ENCODE measurements at places on chromosomes 6 and 20. TPM values are rescaled to one million over a fixed set of nuclear protein-coding genes. Genes with fewer than 3 reads are reported as not detected.

DNA sequence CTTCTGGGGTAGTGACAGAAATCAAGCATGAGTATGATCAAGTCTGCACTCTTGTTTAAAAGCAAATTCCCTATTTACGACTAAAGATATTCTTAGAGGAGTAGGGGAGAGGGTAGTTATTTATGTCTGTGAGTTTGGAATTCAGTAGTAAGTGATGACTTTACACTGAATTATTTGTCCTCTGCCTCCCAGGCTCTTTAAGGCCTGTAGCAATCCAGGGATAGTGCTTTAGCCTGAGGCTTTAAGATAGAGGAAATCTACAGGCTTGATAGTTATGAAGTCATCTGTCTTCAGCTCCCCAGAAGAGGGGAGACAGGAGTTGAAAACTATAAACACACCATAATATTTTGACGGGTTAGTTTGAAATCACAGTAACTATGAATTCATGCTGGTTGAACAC is 664.5 kb downstream of the EPM2A start:
- no peak overlapping the region for H3K4me3 ChIP-seq
- DNase-seq = peak; percentile 61
- no peaks in the 10 kb centered on the region for H3K27me3 ChIP-seq
- H3K36me3 ChIP-seq = no peaks in the 10 kb centered on the region

- H3K36me3 ChIP-seq = no peaks in the 10 kb centered on the region
- H3K4me3 ChIP-seq = no peak overlapping the region
- H3K4me1 ChIP-seq = peaks cover 22% of the 10 kb centered on the region
- no peaks in the 10 kb centered on the region for H3K27me3 ChIP-seq
- no peak overlapping the region for H3K27ac ChIP-seq
Observed at GRCh38 chr20:2817341-2817726, 1.2 kb downstream of the TMEM239 start.

DNA sequence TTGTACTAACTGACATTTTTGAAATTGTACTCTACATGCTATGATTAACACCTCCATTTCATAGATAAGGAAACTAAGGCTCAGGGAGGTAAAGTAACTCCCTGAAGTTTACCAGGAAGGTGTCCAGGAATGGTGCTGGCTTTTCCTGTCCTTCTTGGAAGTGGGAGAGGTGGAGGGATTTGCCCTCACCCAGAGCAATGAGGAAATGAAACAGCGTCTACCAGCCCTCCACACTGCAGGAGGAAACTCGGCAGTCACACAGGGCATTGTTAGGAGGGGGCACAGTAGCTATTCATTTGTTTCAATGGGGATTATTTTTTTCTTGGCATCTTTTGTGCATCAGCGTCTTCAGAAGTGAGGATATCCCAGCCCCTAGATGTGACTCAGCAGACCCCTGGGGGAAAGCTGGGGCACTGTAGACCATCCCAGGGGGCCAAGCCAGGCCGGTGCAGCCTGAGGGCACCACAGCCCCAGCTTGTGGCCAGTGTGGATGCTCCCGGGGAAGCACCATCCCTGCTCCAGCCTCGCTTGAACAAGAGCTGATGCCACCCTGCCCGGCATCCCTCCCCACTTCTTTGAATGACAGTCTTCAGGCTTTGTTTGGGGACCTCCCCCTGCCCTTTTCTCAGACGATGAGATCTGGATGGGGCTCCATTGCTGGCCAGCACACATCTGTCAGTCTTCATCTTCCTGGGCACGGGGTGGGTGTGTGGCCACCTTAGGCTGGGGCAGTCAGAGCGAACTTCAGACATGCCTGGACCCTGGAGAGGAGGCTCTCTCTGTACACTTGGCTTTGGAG is 224.4 kb upstream of the PMEPA1 start:
- no peaks in the 10 kb centered on the region for H3K27me3 ChIP-seq
- DNase-seq = peak; percentile 13
- H3K27ac ChIP-seq = no peak overlapping the region
- H3K4me1 ChIP-seq = peaks cover 21% of the 10 kb centered on the region
- no peaks in the 10 kb centered on the region for H3K36me3 ChIP-seq

DNA sequence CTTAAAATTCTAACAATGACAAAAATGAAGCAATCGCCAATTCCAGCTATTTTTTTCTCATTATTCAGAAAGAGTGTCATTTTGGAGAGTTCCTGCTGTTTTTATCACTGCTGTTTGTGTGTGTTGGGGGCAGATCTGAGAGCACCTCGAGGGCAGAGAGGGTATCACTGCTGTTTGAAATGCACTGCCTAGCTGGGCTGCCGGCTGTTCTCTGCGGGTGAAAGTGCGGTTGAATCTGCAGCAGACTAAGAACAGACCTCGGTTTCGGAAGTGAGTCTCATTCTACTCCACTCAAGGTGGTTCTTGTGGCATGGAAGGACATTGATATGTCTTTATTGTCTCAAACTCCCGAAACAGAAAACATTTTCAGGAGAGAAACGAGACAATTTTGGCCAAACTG is 18.3 kb downstream of the INSM1 start:
- no peak for DNase-seq
- H3K36me3 ChIP-seq = no peaks in the 10 kb centered on the region
- H3K4me3 ChIP-seq = no peak overlapping the region
- no peaks in the 10 kb centered on the region for H3K4me1 ChIP-seq

DNA sequence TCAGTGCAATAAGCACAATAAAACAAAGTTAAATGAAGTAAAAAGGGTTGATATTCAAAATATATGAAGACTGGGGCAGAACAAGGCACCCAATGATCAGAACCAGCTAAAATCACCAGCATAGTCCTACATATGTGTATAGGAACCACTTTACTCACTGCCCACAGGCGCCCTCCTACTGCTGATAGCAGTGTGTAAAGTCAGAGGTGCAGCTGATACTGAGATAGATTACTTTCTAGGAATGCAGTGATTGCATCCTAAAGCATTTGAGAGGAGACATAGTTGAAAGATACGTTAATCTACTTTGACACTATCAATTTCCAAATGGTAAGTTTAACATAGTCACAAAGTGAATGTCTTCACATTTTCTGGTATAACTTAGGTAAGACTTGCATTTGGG is 161.1 kb upstream of the MCHR2 start:
- no peak for DNase-seq
- H3K4me1 ChIP-seq = no peaks in the 10 kb centered on the region
- no peaks in the 10 kb centered on the region for H3K27me3 ChIP-seq
- no peak overlapping the region for H3K4me3 ChIP-seq
- H3K27ac ChIP-seq = no peak overlapping the region

GRCh38 chr20:51700809-51701285 is 67.3 kb downstream of the ATP9A start:
- DNase-seq = peak; percentile 39
- H3K4me1 ChIP-seq = peaks cover 23% of the 10 kb centered on the region
- no peak overlapping the region for H3K27ac ChIP-seq
- no peaks in the 10 kb centered on the region for H3K36me3 ChIP-seq
- no peaks in the 10 kb centered on the region for H3K27me3 ChIP-seq
- H3K4me3 ChIP-seq = no peak overlapping the region

Gene SEL1L2
- not detected for total RNA-seq

- H3K27ac ChIP-seq = no peak overlapping the region
- H3K36me3 ChIP-seq = peaks cover 14% of the 10 kb centered on the region
- H3K4me1 ChIP-seq = no peaks in the 10 kb centered on the region
- no peaks in the 10 kb centered on the region for H3K27me3 ChIP-seq
- no peak overlapping the region for H3K4me3 ChIP-seq
Observed at GRCh38 chr20:61976644-61977418, 88.8 kb downstream of the TAF4 start.

- DNase-seq = no peak
- H3K27me3 ChIP-seq = no peaks in the 10 kb centered on the region
- H3K4me3 ChIP-seq = no peak overlapping the region
- peaks cover 11% of the 10 kb centered on the region for H3K4me1 ChIP-seq
- H3K27ac ChIP-seq = no peak overlapping the region
Observed at GRCh38 chr6:28134015-28134414, 7.7 kb upstream of the ZKSCAN8 start.

Gene BMP6
- 1.7 TPM for total RNA-seq

DNA sequence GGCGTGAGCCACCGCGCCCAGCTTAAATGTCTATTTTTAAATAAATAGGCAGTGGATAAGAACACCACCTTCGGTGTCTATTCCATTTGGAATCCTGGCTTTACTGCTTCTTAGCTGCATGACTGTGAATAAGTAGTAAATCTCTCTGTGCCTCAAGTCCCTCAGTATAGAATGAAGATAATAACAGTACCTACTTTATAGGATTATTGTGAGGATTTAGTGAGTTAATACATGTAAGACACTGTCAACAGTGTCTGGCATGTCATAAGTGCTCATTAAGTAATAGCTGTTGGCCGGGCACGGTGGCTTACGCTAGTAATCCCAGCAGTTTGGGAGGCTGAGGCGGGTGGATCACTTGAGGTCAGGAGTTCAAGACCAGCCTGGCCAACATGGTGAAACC is 10.1 kb downstream of the TPX2 start:
- no peaks in the 10 kb centered on the region for H3K4me1 ChIP-seq
- DNase-seq = no peak
- no peak overlapping the region for H3K27ac ChIP-seq
- H3K4me3 ChIP-seq = no peak overlapping the region
- no peaks in the 10 kb centered on the region for H3K27me3 ChIP-seq

DNA sequence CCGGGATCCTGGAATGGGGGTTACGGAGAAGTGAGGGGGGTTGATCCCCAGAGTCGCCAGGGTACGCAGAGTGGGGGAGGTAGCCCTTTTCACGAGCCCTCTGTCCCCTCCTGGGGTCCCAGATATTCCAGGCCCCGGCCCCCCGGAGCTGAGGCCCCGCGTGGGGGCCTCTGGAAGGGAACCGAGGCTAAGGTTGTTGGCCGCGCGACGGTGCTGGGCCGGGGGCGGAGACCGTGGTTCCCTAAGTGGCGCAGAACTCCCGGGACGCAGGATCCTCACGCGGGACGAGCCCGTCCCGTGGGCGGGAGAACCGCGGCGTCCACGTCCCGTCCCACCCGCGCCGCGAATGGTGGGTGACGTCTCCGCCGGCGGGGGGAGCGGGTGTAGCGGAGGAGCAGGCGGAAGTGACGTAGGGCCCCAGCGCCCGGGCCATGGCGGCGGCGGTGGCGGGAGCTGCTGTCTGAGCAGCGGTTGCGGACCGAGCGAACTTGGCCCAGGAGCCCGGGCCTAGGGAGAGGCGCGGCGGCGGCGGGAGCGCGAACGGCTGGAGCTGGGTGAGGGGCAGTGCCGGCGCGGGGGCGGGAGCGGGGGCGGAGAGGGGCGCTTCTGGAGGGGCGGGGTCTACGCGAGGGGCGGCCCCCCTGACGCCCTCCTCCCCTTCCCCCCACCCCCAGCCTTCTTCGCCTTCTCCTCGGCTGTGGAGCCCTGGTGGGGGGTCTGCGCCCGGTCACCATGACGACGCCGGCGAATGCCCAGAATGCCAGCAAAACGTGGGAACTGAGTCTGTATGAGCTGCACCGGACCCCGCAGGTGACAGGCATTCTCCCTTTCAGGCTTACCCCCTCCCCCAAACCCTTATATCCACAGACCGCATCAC is at the start of gene RING1:
TSS of gene RING1 (plus strand) at position 410 of the 877 bp plus-strand sequence. CDS start at position 733, 323 bp downstream.
- peak; percentile 74 for DNase-seq
- H3K27ac ChIP-seq = peak within 1 kb of the TSS; percentile 89
- peaks cover 55% of the 10 kb centered on the region for H3K4me1 ChIP-seq
- peaks cover 35% of the 10 kb centered on the region for H3K36me3 ChIP-seq

DNA sequence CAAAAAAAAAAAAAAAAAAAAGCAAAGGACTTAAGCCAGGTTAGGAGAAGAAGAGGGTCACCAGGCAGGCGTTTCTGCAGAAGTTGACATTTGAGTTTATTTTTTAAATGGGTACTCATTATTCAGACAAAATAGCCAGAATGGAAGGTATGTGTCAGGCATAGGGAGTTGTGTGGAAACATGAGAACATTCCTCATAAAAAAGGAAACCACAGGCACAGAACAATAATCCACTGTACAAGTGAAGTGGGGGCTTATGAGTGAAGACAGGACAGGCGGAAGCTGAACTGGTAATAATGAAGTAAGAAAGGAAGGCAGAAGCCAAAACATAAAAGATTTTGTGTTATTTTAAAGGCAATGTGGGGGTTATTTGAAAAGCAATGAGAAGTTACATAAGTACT is 104.6 kb downstream of the EPB41L2 start:
- H3K27me3 ChIP-seq = no peaks in the 10 kb centered on the region
- H3K4me3 ChIP-seq = no peak overlapping the region
- peaks cover 27% of the 10 kb centered on the region for H3K36me3 ChIP-seq
- no peak for DNase-seq
- no peak overlapping the region for H3K27ac ChIP-seq

- no peaks in the 10 kb centered on the region for H3K36me3 ChIP-seq
- H3K27me3 ChIP-seq = no peaks in the 10 kb centered on the region
- no peak for DNase-seq
- no peaks in the 10 kb centered on the region for H3K4me1 ChIP-seq
- H3K4me3 ChIP-seq = no peak overlapping the region
- H3K27ac ChIP-seq = no peak overlapping the region
Observed at GRCh38 chr6:139659196-139659595, 284.7 kb upstream of the CITED2 start.

Gene KIF6
- not detected for total RNA-seq

DNA sequence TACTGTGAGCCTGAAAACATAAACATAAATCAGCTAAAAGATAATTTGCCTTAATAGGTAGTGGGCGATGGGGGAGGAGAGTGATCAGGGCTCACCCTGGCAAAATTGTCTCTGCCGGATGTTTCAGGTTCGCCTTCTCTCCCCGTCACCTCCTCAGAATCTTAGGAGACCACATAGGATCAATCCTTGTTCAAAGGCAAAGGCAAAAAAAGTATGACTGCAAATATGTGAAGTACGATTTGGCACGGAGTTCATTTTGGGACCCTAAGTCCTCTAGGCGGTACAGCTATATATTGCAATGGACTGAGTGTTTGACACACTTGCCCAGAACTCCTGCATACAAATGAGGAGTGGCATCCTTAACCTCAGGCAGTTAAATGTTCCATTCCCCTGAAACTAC is 649.2 kb upstream of the FLRT3 start:
- no peaks in the 10 kb centered on the region for H3K27me3 ChIP-seq
- H3K4me3 ChIP-seq = no peak overlapping the region
- H3K27ac ChIP-seq = no peak overlapping the region
- H3K4me1 ChIP-seq = no peaks in the 10 kb centered on the region
- H3K36me3 ChIP-seq = no peaks in the 10 kb centered on the region

GRCh38 chr20:11083841-11084240 is 410.0 kb upstream of the JAG1 start:
- H3K27ac ChIP-seq = no peak overlapping the region
- H3K4me3 ChIP-seq = no peak overlapping the region
- H3K27me3 ChIP-seq = no peaks in the 10 kb centered on the region
- H3K36me3 ChIP-seq = no peaks in the 10 kb centered on the region

DNA sequence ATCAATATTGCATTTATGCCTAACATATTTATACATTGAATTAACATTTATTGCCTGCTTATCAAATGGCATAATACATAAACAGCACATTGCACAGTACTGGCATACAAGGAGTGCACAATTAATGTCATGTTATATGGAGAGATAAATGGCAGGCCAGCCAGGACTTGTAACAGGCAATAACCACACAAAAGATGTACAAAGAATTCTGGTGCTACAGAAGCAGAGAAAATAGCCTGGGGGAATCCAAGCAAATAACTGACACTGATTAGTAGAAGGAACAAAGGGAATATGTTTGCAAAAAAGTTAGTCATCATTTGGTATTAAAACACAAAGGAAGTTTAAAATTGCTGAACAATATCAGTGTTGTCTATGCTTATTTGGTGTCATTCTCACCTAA is 27.3 kb downstream of the COL21A1 start:
- no peak overlapping the region for H3K27ac ChIP-seq
- no peaks in the 10 kb centered on the region for H3K27me3 ChIP-seq
- no peak overlapping the region for H3K4me3 ChIP-seq
- H3K36me3 ChIP-seq = no peaks in the 10 kb centered on the region
- H3K4me1 ChIP-seq = peaks cover 24% of the 10 kb centered on the region
- no peak for DNase-seq

Gene ELOVL5
- total RNA-seq = 112 TPM
